ENCODE measurements at places on chromosomes 7 and 10.

- DNase-seq = no peak
Measured at GRCh38 chr7:95915731-95916130, 143.4 kb downstream of the DYNC1I1 start.

DNA sequence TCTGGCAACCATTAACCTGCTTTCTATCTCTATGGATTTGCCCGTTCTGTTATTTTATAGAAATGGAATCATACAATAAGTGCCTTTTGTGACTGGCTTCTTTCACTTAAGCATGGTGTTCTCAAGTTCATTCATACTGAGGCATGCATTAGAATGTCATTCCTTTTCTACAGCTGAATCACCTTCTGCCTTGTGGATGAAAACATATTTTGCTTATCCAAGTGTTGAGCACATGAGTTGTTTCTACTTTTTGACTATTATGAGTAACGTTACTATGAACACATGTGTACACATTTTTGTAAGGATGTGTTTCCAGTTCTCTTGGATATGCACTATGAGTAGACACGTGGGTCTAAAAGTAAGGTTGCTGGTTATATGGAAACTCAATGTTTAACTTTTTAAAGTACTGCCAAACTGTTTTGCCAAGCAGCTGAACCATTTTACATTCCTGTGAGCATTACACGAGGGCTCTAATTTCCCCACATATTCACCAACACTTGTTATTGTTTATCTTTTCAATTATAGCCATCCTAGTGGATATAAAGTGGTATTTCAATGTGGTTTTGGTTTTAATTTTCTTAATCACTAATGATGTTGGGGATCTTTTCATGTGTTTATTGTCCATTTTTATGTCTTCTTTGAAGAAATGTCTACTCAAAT, 241.3 kb downstream of the FANK1 start:
- DNase-seq = no peak

DNA sequence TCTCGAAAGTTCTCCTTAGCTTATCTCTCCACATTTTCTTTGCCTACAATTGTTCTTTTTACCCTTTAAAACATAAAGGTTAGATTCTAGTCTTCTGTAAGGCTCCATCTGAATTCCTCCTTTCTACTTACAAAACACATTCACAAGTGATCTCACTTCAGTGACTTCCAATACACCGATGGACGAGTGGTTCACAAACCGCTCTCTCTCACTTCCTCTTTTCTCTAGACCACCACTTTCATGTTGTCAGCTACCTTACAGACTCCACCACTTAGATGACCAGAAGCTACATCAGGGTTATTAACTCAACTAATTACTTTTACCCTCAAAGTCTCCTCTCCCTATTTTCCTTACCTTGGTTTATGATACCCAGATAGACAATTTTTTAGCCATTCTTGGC, 11.8 kb downstream of the MET start:
- no peak for DNase-seq

DNA sequence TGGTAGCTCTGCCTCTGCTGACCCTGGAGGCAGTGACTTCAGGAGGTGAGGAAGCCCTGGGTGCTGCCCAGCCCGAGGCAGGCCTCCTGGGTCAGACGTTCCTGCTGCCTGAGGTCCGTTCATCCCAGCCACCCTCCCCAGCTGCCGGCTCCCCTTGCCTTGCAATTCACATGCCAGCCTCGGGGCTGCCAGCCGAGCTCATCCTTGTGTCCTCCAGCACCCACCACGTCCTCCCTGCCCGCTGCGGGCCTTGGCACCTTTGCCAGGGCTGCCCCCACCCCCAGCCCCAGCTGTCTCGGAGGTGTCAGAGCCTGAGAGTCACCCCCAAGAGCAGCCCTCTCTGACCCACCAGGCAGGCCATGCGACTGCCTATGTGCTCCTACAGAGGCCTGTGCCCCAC, 162.1 kb upstream of the RNF32 start:
- DNase-seq = no peak

DNA sequence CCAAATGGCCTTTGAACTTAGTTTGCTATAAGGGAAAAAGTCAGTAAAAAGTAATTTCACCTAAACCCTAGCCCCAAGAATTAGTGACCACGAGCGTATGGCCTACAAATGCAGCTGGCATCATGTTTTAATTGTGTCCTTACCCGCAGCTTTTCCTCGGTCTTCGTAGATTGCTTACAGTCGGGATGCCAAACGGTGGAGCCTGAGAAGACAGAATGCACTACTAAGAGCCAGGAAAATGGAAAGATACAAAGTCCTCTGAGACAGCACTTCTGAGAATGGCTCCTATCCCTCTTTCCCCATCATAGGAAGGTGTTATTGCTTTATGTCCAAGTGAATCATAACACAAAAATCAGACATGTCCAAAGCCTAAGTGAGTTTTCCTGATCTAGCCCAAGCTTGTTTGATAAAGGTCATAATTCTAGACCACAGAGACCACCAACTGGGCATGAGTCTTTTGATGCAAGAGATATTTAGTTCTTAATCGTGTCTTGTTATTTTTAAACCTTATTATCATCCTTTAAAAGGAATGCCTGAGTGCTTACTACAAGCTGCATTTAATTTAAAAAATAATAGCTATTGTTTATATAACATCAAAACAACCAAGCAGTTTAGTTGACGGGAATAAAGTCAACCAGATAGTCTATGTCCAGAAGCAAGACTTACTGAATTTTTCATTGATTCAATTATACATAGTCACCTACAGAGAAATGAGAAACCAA, 83.7 kb upstream of the AFAP1L2 start:
- no peak for DNase-seq

DNA sequence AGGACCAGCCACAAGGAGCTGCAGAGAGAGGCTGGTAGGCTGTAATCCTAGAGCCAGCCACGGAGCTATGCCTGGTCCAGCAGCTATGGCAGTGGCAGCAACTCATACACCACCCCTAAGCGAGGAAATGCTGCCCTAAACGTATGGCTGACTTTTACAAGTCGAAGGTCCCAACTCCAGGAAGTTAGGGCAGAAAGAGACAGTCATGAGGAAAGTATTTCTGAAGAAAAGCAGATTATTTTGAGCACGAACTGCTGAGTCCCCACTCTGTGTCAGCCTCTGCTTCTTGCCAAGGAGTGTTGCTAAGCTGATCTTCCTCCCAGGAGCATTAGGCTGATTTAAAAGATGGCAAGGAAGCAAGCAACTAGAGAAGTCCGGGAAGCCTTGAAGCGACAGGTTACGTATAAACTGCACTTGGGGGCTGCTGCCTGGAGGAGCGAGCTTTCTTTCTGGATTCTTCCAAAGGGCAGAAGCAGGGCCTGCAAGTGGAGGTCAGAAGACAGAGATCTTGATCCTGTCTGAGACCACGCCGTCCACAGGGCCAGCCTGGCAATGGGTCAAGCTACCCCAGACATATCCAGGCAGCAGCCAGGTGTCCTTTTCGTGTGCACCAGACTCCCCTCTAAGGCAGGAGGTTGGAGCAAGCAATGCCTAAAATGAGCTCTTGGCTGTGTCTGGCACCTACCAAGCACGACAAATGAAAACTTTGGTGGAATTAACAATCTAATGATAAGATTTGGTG, 39.4 kb downstream of the PLXNA4 start:
- DNase-seq = no peak

- no peak for DNase-seq
Measured at GRCh38 chr10:33566426-33566825, 232.0 kb upstream of the NRP1 start.

GRCh38 chr10:75733135-75733890, 301.9 kb downstream of the LRMDA start:
- DNase-seq = no peak

DNA sequence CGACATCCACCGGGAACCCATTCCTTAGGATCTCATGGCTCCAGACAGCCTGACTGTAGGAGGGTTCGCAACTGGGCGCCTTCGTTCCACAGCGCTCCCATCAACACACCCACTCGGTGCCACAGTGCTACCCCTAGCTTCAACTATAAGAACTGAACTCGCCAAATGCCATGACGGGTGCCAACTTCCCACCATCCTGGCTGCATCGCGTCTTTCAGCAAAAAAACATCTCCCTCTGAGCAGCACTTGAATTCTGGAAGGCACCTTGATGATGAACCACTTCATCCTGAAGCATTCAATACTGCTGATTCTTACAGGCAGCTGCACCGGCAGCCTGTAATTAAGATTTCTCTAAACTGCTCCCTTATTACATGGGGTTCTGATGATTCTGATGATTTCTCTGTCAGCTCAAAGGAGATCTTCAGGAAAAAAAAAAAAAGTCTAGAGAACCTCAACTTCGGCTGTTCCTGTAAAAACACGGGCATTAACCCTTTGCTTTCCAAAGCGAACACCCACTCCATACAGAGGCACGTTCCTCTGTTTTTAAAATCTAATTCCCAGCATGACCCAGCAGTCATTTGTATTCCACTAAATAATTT, 1.3 kb downstream of the CYTH3 start:
- no peak for DNase-seq

DNA sequence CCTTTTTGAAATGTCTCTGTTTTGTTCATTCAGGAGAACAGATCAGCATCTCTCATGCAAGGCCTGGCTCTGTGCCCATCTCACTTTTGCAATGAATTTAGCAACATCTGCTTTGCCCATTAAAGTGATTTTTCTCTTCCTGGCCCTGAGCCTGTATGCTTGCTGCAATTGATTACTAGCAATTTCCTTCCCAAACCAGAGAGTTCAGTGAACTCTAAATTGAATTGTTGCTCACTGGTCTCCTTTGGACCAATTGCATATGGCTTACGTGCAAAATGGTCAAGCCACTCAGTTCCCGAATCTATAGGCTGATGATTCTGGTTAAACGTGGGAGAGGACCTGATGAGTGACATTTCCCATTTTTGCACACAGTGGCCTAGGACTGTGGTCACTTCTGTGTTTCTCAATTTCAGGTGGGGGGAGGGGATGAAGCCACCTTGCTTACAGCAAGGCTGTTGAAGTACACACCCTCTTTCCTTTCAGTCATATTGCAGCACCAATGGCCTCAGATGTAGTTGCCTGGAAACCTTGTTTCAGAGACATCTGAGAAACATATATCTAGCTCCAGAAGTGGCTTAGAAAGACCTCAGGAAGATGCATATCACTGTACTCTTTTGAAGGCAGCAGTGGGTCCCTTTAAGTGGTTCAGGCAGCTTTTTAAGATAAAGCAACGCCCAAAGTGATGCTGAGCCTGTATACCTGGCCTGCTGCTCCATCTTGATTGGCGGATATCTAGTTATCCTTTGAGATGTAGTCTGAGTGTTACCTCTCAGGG, 201.4 kb downstream of the PTEN start:
- DNase-seq = no peak

DNA sequence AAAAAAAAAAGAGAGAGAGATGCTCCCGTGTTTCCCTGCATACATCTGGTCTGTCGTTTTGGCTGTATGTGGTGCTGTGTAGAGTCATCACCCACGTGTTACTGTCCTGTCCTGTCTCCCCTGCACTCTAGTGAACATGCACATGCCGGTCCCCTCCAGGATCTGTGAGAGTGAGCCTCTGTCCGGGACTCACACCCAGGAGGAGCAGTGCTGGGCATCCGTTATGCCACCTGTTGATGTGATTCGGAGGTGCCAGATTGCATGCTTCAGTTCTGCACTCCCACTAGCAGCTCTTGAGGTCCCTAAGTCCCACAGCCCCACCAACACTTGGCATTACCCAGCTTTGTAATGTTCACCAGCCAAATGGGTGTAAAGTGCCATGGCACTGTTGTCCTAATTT, 16.4 kb downstream of the GHRHR start:
- no peak for DNase-seq

DNA sequence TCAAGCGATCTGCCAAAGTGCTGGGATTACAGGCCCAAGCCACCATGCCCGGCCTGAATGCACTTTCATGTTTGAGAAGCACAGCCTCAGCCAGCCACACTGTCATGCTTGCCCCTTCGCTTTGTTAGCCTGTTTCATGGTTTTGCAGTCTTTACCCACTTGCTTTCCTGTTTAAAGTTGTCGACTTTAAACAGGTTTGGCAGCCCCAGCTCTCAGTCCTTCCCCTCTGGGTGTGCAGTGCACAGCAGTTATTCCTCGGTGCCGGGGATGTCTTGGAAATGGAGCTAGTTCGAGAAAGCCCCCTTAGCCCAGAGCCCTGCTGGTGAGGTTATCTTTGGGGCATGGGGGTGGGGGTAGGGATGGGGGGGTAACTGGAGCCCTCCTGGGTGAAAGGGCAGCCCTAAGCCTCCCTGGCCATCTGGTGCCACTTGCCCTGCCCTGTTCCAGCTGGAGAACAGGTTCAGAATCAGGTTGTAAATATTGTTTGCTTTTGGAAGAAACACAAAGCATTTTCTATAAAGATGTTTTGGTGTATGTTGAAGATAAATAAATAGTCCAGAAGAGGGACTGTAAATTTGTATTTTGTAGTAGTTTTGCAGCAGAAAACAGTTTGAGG, 14.8 kb downstream of the TSPAN14 start:
- DNase-seq = no peak

GRCh38 chr10:30014511-30014910, 44.9 kb downstream of the JCAD start:
- DNase-seq = no peak

DNA sequence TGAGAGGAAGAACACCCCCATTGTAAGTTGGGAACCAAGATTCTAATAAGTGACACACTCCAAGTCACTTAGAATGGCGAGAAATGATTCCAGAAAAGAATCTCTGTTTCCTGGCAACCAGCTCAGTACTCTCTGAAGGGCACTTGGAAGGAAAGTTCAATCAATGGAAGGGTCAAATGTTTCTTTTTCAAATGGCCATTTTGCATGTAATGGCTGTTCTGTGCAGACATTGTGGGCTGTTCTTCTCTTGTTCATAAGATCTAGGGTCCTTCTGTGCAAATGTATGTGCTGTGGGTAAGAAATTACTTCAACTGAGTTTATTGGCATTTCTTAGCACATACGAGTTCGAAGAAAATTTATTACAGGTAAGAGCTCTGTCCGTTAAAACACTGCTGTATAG, 145.3 kb downstream of the EVX1 start:
- DNase-seq = no peak

DNA sequence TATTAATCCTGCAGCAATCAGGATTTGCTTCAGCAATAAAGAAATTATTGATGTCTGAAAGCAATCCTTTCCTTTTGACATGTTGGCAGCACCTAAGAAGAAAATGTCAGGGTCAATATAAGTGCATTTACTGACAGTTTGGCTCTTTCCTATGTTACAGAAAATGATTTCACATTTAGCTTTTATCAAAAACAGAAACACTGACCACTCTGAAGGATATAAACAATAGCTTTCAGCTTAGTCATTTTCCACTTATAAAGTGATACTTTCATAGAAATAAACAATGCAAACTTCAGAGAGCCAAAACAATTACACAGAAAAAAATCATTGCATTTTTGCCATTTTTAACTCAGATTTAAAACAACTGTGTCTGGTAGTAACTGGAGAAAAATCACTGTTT, 325.6 kb upstream of the KAT6B start:
- no peak for DNase-seq

- DNase-seq = no peak
Measured at GRCh38 chr7:74612015-74612829, 45.3 kb upstream of the GTF2I start.

DNA sequence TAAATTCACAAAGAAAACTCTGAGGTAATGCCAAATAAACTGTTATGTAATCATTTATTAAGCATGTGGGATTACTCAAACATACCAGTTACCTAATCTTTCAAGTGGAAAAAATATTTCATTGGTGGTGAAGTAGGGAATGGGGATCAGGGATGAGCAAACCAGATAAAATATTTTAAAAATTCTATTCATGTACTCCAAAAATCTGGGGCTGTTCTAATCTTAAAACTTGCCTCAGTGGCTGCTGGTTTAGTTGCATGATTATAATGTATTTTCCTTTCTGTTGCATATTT, 19.5 kb downstream of the LMOD2 start:
- no peak for DNase-seq
